ENCODE measurements at places on chromosomes 3 and 15.

DNA sequence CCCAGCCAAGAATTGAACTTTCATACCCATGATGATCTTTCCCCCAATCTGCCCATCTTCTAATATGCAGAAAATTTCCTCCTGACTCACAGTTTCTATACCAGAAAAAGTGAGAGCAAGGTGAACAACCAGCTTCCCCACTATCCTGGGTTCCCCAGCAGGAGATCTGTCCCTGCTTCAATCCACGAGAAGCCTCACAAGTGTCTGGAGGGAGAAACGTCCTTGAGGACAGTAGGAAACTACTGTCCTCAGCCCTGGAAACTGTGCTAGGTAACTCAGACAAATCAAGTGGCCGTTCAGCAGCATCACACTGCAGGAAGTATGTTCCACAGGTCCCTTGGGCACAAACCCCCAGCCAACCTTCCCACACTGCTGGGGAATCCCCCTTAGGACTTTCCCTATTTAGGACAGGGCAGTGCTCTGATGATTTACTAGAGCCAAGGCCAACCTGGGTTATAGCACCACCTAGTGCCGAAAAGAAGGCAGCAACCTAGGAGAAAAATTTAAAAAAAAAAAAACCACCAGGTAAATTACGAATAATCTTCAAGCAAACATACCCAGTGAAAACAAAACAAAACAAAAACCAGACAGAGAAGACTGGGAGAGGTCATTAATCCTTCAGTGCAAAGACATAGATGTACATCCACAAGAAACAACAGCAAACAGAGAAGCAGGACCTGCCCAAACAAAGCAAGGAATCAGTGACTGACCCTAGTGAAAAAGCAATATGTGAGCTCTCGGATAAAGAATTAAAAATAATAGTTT lies 36.0 kb downstream of the MORC1 start:
- DNase-seq, result no peak

DNA sequence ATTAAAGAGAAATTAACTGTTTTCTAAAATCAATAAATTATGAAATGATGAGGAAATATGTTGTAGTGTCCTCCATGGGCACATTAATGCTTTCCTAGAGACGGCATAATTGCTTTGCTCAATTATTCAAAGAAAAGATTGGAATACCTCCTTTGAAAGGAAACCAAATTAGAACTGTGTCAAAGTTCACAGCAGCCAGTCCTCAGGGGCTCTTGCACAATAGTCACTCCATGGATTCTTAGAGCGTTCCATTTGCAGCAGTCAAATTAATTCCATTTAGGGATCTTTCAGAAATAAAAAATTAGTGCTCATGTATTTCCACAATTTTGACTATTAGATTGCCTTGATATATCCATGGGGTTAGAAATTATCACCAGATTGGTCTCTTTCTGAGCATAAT lies 841.6 kb upstream of the DPPA4 start:
- DNase-seq, result no peak

- DNase-seq, result no peak
Measured at GRCh38 chr3:113441051-113441770, at the start of gene CFAP44. Gene CFAP44, minus strand, starts transcription at chr3:113441493. Its CDS starts 7,829 bp downstream, at chr3:113433664.

DNA sequence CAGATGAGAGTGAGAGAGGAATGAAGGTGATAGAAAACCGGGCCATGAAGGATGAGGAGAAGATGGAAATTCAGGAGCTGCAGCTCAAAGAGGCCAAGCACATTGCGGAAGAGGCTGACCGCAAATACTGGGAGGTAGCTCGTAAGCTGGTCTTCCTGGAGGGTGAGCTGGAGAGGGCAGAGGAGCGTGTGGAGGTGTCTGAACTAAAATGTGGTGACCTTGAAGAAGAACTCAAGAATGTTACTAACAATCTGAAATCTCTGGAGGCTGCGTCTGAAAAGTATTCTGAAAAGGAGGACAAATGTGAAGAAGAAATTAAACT lies 88.9 kb downstream of the EOMES start:
- no peak for DNase-seq

GRCh38 chr3:121436641-121437040 lies 109.1 kb downstream of the POLQ start:
- no peak for DNase-seq

DNA sequence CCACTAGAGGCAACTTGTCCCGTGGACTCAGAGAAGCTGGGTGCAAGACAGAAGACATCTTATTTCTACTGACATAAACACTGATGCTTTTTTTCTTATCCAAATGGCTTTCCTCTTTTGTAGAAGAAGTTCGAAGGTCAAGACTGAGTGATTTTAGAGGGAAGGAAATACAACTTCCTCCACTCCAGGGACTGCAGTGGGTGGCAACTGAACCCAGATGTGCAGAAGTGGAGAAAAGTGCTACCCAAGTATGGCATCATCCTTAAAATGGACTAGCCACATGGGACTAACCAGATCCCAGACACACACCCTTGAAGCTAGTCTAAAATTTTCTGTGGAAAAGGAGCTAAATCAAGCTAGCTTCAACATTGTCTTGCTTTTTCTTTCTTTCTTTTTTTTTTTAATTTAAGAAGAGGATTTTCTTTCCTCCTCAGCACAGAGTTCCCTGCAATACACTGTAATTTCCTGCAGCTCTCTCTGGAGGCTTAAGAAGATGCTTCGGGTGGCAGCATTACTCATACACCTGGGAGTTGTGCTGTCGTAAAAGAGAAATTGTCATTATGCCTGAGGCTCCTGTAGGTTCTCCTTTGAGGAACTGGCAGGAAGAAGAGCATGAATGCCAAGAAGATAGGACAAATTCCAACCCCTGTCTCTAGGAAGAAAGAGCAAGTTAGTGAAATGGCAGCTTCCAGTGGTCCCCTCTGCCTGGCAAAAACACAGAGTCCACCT lies 3.8 kb upstream of the FRMD4B start:
- DNase-seq, result no peak

All from GF-D8 (cell line).